ENCODE measurements at places on chromosomes 12 and 14. TPM values are rescaled to one million over a fixed set of nuclear protein-coding genes. Genes with fewer than 3 reads are reported as not detected.
A peak's percentile ranks its signal among the peaks of the same experiment; 100 is the strongest.

DNA sequence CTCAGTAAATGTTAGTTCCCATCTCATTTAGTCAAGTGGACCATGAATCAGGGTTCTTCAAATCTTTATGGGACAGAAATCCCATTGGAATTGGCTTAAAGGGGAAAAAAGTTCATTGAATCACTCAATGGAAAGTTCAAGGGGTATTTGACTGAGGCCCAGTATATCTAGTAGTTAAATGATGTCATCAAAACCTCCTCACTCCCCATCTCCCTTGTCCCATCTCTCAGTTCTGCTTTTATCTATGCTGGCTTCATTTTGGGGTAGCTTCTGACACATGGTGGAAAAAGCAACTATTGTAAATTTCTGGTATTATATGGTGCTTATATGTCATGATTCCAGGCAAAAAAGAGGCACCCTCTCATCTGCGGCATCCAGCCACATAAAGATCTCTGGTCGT is 51.9 kb downstream of the DAAM1 start:
- no peak for DNase-seq
- no peaks in the 10 kb centered on the region for H3K27me3 ChIP-seq
- peaks cover 4% of the 10 kb centered on the region for H3K4me1 ChIP-seq
- H3K36me3 ChIP-seq, result peaks cover 3% of the 10 kb centered on the region
- H3K27ac ChIP-seq, result no peak overlapping the region

- H3K27ac ChIP-seq, result no peak overlapping the region
- H3K27me3 ChIP-seq, result peaks cover 19% of the 10 kb centered on the region
- no peaks in the 10 kb centered on the region for H3K4me1 ChIP-seq
- H3K4me3 ChIP-seq, result no peak overlapping the region
Measured at GRCh38 chr12:4978737-4979136, 64.9 kb upstream of the KCNA5 start.

- peaks cover 15% of the 10 kb centered on the region for H3K4me1 ChIP-seq
- DNase-seq, result no peak
- peaks cover 1% of the 10 kb centered on the region for H3K36me3 ChIP-seq
- H3K27ac ChIP-seq, result no peak overlapping the region
- no peak overlapping the region for H3K4me3 ChIP-seq
- H3K27me3 ChIP-seq, result no peaks in the 10 kb centered on the region
Measured at GRCh38 chr12:7750350-7750749, 3.2 kb upstream of the CLEC4C start.

DNA sequence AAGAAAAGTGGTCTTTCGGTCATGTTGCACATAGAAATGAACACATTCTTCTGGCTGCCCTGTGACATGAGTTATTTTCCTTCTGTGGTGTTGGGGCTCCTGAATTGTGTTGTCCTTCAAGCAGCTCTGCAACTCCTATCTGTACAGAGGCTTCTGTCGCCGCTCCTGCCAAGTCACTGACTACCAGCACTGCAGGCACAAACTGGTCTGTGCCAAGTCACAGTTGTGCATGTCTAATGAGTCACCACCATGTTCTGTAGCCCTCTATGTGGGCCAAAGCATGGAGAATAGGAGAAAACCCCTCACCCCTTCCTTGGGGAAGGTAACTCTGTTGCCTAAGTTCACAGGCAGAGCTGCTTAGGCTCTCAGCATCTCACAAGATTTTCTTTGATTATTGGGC is 283.3 kb downstream of the RPL10L start:
- no peak overlapping the region for H3K4me3 ChIP-seq
- no peaks in the 10 kb centered on the region for H3K27me3 ChIP-seq
- DNase-seq, result no peak

DNA sequence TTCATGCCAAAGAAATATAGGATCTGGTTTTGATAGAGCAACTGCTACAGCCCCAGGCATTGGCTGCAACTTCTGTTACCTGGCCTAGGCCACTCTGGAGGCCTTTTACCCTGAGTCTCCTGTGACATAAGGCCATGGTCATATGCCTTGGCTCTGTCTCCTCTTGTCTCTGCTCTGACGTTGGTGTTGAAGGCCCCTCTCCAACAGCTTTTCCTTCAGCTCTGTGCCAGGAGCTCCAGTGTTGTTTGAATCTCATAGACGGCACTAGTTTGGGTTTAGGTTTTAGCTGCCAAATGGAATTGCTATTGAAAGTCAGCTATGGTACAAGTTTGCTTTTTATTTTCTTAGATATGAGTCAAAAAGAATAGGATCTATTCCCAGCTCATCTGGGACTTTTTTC is 41.1 kb downstream of the TTLL5 start:
- no peaks in the 10 kb centered on the region for H3K4me1 ChIP-seq
- no peak overlapping the region for H3K27ac ChIP-seq
- no peaks in the 10 kb centered on the region for H3K27me3 ChIP-seq
- no peak overlapping the region for H3K4me3 ChIP-seq
- peaks cover 21% of the 10 kb centered on the region for H3K36me3 ChIP-seq

DNA sequence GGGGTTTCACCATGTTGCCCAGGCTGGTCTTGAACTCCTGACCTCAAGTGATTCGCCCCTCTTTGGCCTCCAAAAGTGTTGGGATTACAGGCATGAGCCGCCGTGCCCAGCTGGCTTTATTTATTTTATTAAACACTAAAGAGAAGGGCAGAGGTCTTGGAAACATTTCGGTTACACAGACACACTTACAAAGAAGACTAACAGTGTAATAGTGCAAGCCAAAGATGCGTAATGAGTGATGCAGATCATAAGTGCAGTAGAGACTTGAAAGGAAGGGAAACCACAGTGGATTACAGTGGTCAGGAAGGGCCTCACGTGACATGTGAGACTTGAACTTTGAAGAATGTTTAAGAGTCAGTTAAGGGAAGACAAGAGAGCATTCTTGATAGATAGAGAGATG is 33.9 kb upstream of the CDK17 start:
- DNase-seq, result peak; percentile 93
- peaks cover 6% of the 10 kb centered on the region for H3K36me3 ChIP-seq
- H3K27me3 ChIP-seq, result no peaks in the 10 kb centered on the region
- peak overlapping the region; percentile 37 for H3K4me3 ChIP-seq
- peaks cover 21% of the 10 kb centered on the region for H3K4me1 ChIP-seq

DNA sequence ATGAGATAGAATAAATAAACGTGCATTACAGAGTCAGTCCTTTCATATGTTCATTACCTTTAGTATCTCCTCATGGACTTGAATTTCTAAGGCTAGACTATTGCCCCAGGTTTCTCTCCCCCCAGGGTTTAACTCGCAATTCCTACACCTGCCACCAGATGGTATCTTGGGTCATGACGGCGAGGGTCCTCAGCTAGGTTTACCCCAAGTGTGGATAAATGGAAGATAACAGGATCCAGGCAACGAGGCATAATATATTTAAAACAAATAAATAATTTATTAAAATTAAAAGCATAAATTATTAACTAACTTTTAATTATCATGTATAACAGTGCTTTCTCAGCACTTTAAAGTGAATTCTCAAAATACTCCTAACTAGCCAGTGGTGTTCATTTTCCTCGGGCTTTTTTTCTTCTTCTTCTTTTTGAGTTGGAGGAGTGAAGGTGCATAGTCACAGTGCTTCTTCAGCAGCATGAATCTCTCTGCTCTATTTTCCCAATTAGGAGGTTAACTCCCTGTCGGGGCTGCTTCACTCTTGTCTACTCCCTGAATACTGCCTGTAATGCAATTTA is 243.5 kb upstream of the CAND1 start:
- peaks cover 2% of the 10 kb centered on the region for H3K27me3 ChIP-seq
- H3K4me1 ChIP-seq, result no peaks in the 10 kb centered on the region
- DNase-seq, result no peak
- no peak overlapping the region for H3K27ac ChIP-seq

DNA sequence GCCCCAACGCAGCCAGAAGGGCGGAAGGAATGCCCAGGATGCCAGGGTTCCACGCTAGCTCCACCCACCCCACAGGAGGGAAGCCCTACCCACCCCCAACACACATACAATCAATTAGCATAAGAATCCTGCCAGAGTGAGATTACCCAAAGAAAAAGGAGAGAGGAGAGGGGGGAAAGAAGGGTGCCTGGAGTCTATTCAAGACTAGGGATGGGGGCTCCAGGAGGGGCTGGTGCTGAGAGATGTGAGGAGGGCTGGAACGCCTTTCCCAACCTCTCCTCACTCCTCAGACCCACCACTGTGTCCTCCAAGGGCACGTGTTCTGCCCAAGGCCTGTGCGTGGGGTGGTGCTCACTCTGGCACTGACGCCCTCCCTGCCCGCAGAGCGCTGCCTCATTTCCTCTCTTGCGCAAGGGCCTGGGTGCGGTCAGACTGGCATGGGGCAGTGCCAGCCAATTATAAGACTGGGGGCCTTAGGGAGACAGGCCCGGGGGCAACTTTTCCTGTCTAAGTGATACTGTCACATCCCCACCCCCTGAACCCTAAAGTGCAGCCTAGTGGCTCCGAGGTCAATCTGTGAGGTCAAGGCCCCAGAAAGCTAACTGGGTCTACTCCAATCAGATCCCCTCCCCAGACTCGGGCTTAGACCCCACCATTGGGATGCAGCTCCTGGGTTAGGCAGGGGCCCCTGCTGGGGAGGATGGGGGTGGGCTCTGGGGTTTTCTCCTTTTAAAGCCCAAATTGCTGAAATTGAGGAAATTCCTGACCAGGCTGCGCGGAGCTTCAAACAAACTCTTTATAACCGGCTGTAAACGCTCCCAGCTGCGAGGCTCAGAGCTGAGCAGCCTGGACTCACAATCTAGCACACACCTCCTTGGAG is 10.2 kb upstream of the ITGB7 start:
- H3K36me3 ChIP-seq, result peaks cover 13% of the 10 kb centered on the region
- no peak for DNase-seq
- H3K27ac ChIP-seq, result peak overlapping the region; percentile 67
- H3K4me1 ChIP-seq, result peaks cover 61% of the 10 kb centered on the region
- peak overlapping the region; percentile 86 for H3K4me3 ChIP-seq

- H3K4me1 ChIP-seq, result no peaks in the 10 kb centered on the region
- H3K36me3 ChIP-seq, result no peaks in the 10 kb centered on the region
- no peak overlapping the region for H3K4me3 ChIP-seq
Measured at GRCh38 chr12:80559766-80560165, 115.7 kb downstream of the PTPRQ start.

- H3K27ac ChIP-seq, result no peak overlapping the region
- no peak for DNase-seq
- peaks cover 5% of the 10 kb centered on the region for H3K27me3 ChIP-seq
- H3K4me3 ChIP-seq, result no peak overlapping the region
Measured at GRCh38 chr12:105426766-105427165, 96.3 kb downstream of the C12orf75 start.

- no peak for DNase-seq
- peaks cover 57% of the 10 kb centered on the region for H3K27me3 ChIP-seq
- H3K4me3 ChIP-seq, result peak overlapping the region; percentile 65
- peaks cover 11% of the 10 kb centered on the region for H3K4me1 ChIP-seq
- peaks cover 1% of the 10 kb centered on the region for H3K36me3 ChIP-seq
- no peak overlapping the region for H3K27ac ChIP-seq
Measured at GRCh38 chr14:97219431-97220017, 422.3 kb downstream of the VRK1 start.

DNA sequence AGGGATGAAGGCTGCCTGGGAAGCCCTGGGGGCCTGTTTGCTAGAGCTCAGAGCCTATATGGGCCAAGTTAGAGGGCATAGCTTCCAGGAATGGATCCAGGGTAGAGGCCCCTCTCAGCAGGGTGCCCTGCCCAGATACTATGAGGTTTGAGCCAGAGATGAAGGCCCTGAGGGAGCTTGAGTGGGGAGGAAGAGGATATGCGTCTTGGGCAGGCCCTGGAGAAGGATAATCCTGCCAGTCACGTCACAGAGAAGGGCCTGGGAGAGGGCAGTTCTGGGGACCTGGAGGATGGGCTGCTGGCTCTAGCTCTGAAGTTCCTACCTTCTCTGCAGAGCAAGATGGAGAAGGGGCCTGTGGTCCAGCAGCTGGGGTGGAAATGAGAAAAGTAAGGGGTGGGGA is 5.9 kb upstream of the CACNB3 start:
- H3K4me3 ChIP-seq, result no peak overlapping the region
- H3K4me1 ChIP-seq, result peaks cover 24% of the 10 kb centered on the region
- peaks cover 13% of the 10 kb centered on the region for H3K27me3 ChIP-seq
- DNase-seq, result no peak

- H3K27me3 ChIP-seq, result no peaks in the 10 kb centered on the region
- DNase-seq, result no peak
- no peaks in the 10 kb centered on the region for H3K36me3 ChIP-seq
- no peak overlapping the region for H3K27ac ChIP-seq
- no peaks in the 10 kb centered on the region for H3K4me1 ChIP-seq
- no peak overlapping the region for H3K4me3 ChIP-seq
Measured at GRCh38 chr12:25764409-25764808, 194.1 kb upstream of the RASSF8 start.

DNA sequence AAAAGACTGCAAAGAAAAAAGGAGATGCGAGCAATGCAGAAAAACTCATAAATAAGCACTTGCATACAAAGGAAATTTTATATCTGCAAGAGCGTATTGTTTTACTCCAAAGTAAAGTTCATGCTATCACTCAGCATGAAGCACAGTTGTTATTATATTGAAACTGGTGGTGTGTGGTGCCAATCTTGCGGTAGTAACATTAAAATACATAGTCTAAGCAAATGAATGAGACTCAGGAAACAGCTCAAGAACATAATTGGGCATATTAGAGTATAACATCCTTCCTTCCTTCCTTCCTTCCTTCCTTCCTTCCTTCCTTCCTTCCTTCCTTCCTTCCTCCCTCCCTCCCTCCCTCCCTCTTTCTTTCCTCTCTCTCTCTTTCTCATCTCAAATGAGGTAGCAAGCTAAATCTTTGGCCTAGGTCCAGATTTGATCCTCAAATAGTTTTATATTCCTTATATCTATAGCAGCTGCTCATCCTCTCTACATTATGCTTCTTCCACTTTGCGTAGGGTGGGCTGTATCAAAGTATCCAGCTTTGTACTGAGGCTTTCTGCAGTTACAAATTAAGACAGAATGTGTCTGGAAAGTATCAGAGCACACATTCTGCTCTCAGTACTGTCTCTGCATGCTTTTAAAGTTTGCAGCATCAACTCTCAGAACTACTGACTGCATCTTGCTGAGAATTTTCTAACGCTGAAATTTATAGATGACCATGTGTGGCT is 718.3 kb downstream of the RERGL start:
- no peak overlapping the region for H3K4me3 ChIP-seq
- no peak for DNase-seq
- H3K36me3 ChIP-seq, result no peaks in the 10 kb centered on the region
- H3K27me3 ChIP-seq, result no peaks in the 10 kb centered on the region

- H3K36me3 ChIP-seq, result peaks cover 2% of the 10 kb centered on the region
- no peak overlapping the region for H3K27ac ChIP-seq
- H3K27me3 ChIP-seq, result peaks cover 36% of the 10 kb centered on the region
- no peak overlapping the region for H3K4me3 ChIP-seq
- DNase-seq, result no peak
- peaks cover 4% of the 10 kb centered on the region for H3K4me1 ChIP-seq
Measured at GRCh38 chr14:74584951-74585350, 27.1 kb downstream of the LTBP2 start.

- no peak for DNase-seq
- H3K36me3 ChIP-seq, result no peaks in the 10 kb centered on the region
- no peaks in the 10 kb centered on the region for H3K4me1 ChIP-seq
- H3K4me3 ChIP-seq, result no peak overlapping the region
- H3K27me3 ChIP-seq, result peaks cover 16% of the 10 kb centered on the region
- H3K27ac ChIP-seq, result no peak overlapping the region
Measured at GRCh38 chr14:24883576-24883975, 166.4 kb downstream of the STXBP6 start.

The PRB2 gene
- total RNA-seq, result not detected

The SLC39A5 gene
- 0.96 TPM for total RNA-seq

The DAO gene
- not detected for total RNA-seq

The FGD4 gene
- 0.76 TPM for total RNA-seq

The SMAGP gene
- total RNA-seq, result 3.4 TPM

The NEUROD4 gene
- total RNA-seq, result not detected
